ENCODE measurements at places on chromosomes 5 and 9.

DNA sequence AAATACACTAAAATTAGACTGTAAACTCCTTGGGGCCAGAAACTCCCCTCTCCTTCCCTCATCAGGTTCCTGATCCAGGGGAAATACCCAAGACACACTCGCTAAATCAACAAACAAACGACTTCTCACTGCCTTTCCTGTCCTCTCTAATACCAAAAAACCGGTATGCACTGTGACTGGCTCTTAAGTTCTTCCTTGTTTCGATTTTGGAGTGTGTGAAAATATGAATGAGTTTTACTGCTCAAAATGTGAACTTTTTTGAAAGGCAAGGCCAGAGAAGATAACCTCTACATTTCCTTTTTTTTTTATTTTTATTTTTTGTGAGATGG, 81.1 kb upstream of the EPB41L4B start:
- DNase-seq: no peak

GRCh38 chr5:136330353-136331038, 34.8 kb downstream of the TRPC7 start:
- DNase-seq: no peak

DNA sequence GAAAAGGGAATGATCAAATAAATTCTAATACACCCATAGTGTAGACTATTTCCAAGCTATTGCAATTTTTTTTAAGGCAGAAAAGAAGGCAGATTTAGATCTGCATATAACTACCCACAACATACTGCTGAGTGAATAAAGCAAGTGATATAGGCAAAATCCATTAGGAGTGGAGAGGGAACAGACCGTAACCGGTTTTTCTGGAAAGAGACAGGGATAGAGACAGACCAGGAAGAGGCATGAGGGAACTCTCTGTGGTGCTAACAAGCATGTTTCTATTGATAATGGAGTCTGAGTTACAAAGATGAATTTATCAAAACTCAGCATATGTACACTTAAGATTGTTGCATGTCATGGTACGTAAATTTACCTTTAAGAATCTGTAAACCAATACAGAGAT, 14.5 kb downstream of the ZDHHC21 start:
- DNase-seq: no peak

DNA sequence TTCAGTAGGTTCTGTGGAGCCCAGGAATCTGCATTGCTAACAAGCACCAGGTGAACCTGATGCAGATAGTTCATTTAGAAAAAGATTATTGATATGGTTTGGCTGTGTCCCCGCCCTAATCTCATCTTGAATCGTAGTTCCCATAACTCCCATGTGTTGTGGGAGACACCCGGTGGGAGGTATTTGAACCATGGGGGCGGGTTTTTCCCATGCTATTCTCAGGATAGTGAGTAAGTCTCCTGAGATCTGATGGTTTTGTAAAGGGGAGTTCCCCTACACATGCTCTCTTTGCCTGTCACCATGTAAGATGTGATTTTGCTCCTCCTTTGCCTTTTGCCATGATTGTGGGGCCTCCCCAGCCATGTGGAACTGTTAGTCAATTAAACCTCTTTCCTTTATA, 212.0 kb downstream of the RAB3C start:
- peak; percentile 53 for DNase-seq
